CD4-positive, alpha-beta memory T cell (primary cell): ENCODE measurements at places on chromosomes 3 and 15. TPM values are rescaled to one million over a fixed set of nuclear protein-coding genes. Genes with fewer than 3 reads are reported as not detected.

NANOGP8 gene
- not detected for polyA plus RNA-seq

CCDC9B gene
- polyA plus RNA-seq = not detected

TLR9 gene
- not detected for polyA plus RNA-seq

ZNF280D gene
- polyA plus RNA-seq = 4.1 TPM

DNA sequence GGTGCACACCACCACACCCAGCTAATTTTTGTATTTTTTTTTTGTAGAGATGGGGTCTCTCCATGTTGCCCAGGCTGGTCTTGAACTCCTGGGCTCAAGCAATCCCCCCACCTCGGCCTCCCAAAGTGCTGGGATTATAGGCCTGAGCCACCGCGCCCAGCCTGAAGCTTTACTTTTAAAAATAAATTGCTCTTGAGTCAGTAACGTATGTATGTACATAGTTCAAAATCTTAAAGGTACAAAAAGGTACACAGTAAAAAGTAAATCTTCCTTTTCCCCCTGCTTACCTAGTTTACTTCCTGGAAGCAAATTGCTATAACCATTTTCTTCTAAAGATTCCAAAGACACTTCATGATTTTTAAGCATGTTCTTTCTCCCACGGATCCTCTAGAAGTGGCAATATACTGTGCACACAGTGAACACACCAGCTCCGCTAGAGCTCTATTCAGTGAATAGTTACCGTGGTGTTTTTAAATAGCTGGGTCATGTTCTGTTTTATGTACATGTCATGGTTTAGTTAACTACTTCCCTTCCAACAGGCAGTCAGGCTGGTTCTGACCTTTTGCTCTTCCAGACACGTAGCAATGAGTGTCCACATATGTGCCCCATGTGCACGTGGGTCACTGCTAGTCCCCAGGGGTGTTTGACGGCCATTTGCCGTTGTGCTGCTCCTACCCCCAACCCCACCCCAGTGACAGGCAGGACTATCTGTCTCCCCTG is 82.1 kb downstream of the EEFSEC start:
- no peak overlapping the region for H3K27ac ChIP-seq
- H3K4me3 ChIP-seq = no peak overlapping the region
- no peaks in the 10 kb centered on the region for H3K4me1 ChIP-seq
- no peaks in the 10 kb centered on the region for H3K27me3 ChIP-seq
- DNase-seq = no peak

- no peak for DNase-seq
- no peak overlapping the region for H3K27ac ChIP-seq
- H3K4me1 ChIP-seq = no peaks in the 10 kb centered on the region
- no peak overlapping the region for H3K4me3 ChIP-seq
- no peaks in the 10 kb centered on the region for H3K36me3 ChIP-seq
- no peaks in the 10 kb centered on the region for H3K27me3 ChIP-seq
Measured at GRCh38 chr3:25156626-25157025, 271.4 kb upstream of the RARB start.
